ENCODE measurements at places on chromosomes 7 and 10.

DNA sequence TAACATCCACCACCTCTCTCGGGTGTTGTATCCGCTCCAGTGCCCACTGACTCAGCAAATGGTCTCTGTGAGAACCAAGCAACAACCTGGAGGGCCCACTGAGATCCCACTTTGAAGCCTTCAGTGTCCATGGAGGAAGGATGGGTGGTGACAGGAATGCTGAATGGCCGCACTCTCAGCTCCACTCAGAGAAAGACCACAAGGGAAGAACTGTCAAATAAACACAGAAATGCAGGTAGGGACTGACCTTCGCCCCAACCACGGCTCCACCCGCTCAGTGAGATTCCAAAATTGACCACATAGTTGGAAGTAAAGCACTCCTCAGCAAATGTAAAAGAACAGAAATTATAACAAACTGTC lies 65.8 kb downstream of the VIPR2 start:
- no peak for DNase-seq

- DNase-seq, result no peak
Observed at GRCh38 chr7:130008941-130009847, 42.0 kb downstream of the ZC3HC1 start.

- DNase-seq, result no peak
Observed at GRCh38 chr7:129613016-129613337, 1.5 kb downstream of the NRF1 start.

DNA sequence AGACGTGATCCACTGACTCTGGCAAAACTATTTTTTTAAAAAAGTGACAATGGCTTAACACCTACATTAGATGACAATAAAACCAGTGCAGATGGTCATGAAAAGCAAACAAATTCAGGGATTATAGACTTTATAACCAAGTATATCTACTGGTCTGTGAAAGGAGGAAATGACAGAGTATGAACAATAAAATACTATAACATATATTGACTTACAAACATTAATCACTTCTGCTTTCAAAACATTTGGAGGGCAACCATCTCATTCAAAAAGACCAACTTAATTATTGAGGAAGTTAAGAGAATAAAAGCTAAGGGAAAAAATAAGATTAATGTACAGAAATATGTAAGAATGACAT lies 34.8 kb downstream of the JMJD1C start:
- DNase-seq, result no peak

DNA sequence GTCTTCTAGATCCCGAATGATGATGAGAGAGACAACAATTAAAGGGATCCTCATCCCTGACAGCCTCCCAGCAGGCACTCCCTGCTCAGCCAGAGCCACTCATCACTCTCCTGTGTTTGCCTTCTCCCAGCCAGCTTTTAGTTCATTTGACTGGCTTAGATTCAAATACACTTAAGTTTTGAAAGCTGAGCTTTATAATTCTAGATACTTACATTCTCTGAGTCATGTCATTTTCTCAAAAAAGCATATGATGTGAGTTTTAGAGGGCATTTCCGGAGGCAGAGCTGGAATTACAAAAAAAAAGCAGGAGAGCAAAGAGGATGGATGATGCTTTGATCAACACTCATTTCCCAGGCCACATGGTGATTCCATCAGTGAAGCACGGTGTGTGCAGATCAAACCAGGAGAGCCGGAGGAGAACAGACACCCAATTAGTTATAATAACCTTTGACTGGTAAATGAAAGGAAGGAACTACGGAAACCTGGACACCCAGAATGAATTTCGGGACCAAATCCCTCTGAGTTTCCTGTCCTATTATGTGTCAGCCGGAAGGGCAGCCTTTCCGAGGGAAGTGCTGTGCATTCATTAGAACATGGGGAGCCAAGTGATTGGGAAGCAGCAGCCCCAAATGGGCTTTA lies 81.5 kb upstream of the HPS1 start:
- DNase-seq, result no peak

- no peak for DNase-seq
Observed at GRCh38 chr10:83542774-83543411, 596.4 kb upstream of the GHITM start.

GRCh38 chr7:134890246-134891240 lies 95.8 kb upstream of the AGBL3 start:
- peak; percentile 87 for DNase-seq

GRCh38 chr10:31707093-31708039 lies 221.3 kb downstream of the ARHGAP12 start:
- peak; percentile 89 for DNase-seq

DNA sequence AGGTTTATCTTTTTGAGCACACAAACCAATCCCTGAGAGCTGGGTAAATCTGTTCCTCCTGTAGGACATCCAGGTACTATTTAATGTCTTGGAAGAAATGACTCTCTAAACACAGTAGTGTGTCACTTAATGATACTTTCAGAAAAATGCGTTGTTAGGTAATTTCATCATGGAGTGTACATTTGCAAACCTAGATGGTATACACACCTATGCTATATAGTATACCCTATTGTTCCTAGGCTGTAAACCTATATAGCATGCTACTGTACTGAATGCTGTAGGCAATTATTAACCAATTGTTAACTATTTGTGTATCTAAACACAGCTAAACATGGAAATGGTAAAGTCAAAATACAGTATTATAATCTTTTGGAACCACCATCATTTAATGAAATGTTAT lies 10.1 kb downstream of the RUFY2 start:
- no peak for DNase-seq

DNA sequence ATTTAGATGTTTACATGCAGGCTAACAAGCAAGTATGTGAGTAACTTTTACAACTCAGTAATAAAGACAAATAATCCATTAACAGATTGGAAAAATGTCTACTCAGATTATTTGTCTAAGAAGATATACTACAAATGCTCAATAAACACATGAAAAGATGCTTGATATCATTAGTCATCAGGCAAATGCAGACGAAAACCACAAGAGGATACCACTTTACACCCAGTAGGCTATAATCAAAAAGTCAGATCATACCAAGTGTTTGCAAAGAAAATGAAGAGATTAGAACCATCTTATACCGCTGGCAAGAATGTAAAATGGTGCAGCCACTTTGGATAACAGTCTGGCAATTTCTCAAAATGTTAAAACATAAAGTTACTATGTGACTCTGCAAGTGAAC lies 84.1 kb downstream of the MALSU1 start:
- DNase-seq, result no peak

GRCh38 chr7:114885836-114886235 lies 36.1 kb upstream of the MDFIC start:
- no peak for DNase-seq

- DNase-seq, result no peak
Observed at GRCh38 chr7:131625817-131626372, 69.5 kb upstream of the PODXL start.

DNA sequence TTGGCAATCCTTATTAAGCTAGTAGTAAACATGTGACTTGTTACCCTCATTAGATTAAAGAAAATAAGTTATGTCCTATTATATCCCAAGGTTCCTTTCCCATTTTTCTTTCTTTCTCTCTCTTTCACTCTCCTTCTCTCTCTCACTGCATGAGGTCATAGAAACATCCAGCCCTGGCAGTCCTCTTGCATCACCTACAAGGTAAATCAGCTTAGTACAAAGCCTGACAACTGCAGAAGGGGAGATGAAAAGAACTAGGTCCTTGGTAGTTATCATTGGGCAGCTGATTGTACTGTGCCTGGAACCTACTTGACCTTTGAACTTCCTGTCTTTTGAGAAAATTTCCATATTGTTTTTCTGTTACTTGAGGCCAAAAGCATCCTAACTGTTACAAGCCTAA lies 307.9 kb upstream of the SP8 start:
- no peak for DNase-seq

GRCh38 chr7:140983802-140984201 lies 30.9 kb downstream of the MRPS33 start:
- no peak for DNase-seq

DNA sequence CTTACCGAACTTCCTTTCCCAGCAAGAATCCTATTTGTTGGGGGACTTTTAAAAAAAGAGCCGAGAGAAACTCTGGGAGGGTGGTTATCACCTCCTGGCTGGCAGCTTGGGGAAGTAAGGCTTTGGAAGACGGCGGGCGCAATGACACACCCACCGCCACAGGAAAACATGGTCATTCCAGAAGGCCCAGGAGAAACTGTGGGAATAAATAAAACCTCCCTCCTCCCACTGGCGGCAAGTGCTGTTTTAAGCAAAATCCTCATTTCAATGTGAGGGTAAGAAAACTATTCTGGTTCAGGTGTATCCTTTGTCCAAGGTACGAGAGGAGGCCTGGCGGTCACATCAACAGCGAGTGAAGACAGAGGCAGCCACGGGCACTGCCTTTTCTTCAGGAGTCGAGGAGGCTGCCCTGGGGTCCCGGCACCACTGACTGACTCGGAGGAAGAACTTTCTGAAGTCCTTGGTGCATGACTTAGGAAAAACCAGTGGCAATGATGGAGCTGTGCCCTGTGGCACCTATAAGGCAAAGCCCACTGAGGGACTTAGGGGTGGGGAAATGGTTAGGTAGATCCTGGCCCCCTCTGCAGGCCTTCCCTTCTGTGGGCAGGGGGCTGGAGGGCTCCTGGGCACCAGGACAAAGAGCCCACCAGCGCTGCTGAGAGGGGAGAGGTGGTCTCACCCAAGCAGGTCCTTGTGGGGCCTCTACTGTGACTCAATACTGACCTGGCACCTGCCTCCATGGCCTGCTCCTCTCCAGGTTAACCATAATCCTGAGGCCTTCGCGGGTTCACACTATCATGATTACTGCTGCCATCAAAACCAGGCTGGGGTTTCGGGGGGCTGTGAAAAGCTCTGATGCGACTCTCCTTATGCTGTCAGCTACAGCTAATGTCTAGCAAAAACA lies 21.4 kb downstream of the DNAJB12 start:
- no peak for DNase-seq

DNA sequence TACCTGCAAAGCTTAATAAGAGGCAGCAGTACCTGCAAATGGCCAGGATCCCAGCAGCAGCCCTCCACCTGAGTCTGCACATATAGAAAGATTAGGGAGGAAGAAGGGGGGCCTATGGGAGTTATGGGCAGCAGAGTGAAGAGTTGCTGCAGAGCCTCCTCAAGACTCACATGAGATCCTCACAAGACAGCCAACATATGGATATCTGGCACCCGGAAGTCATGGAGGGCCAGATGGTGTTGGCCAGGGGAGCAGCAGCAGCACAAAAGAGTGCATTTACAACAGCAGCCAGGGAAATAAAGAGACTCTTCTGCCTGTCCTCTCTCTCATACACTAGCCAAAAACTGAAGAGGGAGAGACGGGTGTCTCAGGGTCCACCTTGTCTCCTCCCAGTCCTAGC lies 4.0 kb upstream of the TAS2R40 start:
- DNase-seq, result no peak

- DNase-seq, result no peak
Observed at GRCh38 chr10:53606981-53607380, 834.4 kb upstream of the MBL2 start.

DNA sequence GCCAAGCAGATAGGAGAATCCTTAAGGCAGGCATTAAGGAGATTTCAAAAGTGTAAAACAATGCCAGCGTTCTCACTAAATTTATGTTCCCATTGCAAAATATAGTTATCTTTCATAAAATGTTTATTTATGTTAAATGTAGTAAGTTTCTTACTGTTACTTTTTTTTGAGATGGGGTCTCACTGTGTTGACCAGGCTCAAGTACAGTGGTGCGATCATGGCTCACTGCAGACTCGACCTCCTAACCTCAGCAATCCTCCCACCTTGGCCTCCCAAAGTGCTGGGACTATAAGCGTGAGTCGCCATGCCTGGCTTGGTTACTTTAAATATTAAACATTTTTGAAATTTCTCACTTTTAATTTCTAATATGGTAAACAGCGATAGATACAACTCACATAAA lies 31.8 kb upstream of the PRKAR2B start:
- DNase-seq, result no peak

- no peak for DNase-seq
Observed at GRCh38 chr7:50364645-50365044, 60.1 kb downstream of the IKZF1 start.

GRCh38 chr7:37738321-37738720 lies 54.8 kb downstream of the GPR141 start:
- no peak for DNase-seq

- DNase-seq, result no peak
Observed at GRCh38 chr7:87784424-87784823, 91.7 kb downstream of the SLC25A40 start.

DNA sequence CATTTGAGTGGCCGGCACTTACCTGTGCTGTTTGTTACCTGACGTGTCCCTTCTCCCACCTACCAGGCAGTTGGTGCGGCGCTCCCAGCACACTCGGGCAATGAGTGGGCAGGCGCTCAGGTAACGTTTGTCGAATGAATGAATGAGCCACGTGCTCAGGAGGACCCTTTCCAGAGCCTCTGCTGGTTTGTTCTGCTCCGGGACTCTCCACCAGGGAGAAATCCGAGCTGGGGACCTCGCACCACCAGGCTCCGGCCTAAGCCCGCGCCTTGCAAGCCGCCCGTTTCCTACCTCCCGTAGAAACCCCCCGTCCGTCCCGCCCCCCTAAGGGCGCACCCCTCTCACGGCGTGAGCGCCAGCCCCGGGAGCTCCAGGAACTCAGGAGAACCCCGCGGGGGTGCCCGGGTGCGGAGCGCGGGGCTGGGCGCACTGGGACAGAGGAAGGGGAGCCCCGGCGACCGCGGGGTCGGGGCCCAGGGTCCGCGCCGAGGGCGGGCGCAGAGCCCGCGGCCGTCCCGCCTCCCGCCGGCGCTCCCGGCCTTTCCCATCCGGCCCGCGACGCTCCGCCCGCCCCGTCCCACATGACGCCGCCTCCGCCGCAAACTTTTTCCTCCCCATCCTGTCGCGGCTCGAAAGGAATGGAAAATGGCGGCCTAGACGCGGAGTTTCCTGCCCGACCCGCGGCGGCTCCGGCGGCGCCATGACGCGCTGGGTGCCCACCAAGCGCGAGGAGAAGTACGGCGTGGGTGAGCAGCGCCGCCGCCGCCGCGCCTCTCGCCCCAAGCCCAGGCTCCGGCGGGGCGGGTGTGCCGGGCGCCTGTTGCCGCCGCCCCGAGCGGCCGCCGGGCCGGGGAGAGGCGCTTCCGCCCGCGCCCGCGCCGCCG lies at the start of gene DOCK1:
Gene DOCK1, plus strand, starts transcription at position 611 of the 884 bp plus-strand sequence. Its CDS starts 90 bp downstream, at position 701.
- no peak for DNase-seq

DNA sequence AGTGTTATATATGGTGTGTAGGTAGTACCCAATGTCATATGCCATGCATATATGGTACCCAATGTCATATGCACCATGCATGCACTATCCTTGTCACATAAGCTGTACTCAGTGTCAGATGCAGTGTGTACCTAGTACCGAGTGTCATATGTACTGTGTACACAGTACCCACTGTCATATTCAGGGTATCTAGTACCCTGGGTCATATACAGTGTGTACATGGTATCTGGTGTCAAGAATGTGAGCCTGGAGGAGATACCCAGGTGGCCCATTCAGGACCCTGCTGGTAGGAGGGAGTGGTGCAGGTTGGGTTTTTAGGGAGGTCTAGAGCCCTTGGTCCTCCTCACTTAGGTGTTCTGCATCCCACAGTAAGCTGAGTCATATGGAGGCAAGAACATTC lies 1.8 kb downstream of the ZMYND11 start:
- no peak for DNase-seq

DNA sequence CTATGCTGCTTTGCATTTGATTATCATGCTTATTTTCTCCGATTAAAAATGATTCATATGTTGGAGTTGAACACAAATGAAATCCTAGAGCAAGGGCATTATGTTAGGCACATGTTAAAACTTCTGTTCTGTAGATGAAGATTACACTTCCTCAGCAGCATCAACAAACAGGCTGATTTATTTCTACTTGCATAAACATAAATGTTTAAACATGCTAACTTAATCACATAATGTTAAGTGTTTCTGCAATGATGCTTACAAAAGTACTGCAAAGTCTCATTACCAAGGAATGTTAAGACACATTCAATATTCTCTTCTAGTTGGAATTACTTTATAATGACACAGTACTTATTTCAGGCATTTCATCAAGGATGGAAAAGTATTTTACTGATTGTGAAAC lies 770.8 kb downstream of the ANKRD7 start:
- no peak for DNase-seq

All from pons (tissue), 1 donor.